NCI-H2107 (cell line): ENCODE measurements at places on chromosomes 7 and 10.

DNA sequence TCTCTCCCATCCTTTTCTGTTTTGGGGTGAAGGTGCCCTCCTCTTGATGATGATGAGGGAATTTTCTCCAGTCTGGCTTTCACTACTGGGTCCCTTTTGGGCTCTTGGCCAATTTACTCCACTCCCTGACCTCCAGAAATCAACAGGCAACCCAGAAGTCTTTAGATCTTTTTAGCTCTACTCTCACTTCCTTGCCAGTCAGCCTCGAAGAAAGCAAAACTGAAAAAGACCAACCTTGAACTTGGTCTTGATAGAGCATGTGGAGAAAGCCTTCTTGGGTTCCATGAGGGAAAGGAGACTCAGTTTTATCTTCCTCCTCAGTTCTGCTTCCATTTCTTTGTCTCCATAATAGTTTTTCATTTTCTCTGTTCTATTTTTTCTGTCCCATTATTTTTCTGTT lies 91.4 kb upstream of the NPVF start:
- DNase-seq: no peak

GRCh38 chr10:10942441-10942840 lies 75.2 kb upstream of the CELF2 start:
- DNase-seq: no peak

DNA sequence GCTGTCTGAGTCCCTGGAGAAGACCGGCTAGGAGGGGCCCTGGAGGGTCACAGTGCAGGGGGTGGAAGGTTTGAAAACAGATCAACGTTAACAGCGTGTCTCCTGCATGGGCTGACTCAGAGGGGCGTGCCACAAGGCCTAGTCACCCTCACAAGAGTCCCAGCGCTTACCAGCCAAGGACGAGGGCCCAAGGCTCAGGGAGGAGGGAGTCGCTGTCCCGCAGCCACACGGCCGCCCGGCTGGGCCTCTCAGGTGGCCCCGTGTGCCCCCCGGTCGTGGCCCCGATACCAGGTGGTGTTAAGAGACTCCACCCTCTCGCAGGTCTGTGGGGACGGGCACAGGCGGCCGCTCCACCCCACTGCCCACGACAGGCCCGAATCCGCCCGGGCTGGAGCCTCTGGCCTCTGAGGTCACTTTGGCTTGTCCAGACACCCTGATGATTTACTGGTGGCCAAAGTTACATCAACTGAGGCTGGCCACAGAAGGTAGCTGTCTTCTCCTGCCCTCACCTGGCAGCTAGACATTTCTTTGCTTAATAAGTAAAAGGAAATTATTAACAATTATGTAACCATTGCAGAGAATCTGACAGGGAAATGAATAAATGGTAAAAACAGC lies 34.0 kb downstream of the FAM20C start:
- DNase-seq: no peak

DNA sequence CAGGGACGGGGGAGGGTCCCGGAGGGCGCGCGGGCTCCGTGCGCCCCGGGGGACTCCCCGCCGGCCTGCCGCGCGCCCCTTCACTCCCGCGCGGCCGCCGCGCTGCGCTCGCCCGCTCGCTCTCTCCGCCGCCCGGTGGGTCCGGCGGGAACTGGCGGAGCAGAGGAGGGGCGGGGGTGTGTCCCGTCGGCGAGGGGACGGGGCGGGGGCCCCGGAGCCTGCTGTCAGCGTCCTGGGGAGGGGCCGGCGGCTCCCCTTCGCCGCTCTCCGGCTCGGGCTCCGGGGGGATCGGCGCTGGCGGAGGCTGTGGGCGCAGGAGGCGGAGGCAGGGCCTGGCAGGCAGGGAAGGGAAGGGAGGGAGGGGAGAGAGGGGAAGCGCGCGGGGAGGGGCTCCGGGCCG lies at the start of gene SH3PXD2A:
Gene SH3PXD2A (minus strand): TSS at position 153 of the 400 bp plus-strand sequence. CDS start 310 bp downstream, outside the sequence.
- DNase-seq: no peak

DNA sequence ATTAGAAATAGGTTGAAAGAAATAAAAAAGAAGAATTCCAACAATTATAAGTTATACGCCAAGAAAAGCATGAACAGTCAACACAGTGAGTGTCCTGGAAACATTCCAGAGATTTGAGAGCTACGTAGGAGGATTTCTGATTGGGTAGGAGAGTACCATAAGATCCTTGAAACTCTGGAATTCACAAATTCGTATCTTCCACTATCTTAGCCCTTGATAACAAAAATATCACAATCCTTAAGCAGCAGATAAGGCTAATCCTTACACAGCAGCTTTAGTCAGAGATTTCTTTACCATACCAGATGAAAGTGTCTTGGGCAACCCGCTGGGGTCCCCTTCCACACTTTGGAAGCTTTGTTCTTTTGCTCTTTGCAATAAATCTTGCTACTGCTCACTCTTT lies 8.2 kb downstream of the TPK1 start:
- no peak for DNase-seq

DNA sequence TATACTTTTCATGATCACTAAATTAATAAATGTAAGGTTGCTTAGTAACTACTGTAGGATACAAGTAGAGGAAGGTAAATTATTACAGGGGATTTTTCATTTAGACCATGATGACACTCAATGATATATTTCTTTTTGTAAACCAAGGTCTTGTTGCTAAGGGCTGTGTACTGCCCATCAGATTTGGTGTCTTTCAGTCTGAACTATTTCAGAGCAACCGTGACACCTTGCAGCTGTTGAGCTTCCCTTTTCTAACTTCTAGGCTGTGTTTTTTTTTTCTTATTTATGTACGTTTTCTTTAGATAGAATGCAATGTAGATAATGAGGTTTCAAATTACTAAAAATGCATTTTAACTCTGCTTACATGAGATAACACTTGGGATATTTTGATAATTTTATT lies 292.0 kb upstream of the MBL2 start:
- no peak for DNase-seq

DNA sequence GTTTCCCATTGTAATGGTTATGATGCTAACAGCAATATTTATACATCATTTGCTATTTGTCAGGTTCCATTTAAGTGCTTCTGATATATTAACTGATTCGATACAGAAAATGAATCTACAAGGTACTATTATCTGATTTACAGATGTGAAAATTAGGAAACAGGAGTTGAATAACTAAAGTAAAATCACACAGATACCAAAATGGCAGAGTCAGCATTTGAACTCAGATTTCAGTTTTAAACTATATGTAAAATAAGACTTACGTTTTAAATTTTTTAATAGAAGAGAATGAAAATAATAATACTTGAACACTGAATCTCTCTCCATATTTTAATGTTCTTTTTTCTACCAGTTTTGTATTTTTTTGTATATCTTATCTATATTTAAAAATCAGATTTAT lies 313.2 kb downstream of the MDFIC start:
- DNase-seq: no peak

DNA sequence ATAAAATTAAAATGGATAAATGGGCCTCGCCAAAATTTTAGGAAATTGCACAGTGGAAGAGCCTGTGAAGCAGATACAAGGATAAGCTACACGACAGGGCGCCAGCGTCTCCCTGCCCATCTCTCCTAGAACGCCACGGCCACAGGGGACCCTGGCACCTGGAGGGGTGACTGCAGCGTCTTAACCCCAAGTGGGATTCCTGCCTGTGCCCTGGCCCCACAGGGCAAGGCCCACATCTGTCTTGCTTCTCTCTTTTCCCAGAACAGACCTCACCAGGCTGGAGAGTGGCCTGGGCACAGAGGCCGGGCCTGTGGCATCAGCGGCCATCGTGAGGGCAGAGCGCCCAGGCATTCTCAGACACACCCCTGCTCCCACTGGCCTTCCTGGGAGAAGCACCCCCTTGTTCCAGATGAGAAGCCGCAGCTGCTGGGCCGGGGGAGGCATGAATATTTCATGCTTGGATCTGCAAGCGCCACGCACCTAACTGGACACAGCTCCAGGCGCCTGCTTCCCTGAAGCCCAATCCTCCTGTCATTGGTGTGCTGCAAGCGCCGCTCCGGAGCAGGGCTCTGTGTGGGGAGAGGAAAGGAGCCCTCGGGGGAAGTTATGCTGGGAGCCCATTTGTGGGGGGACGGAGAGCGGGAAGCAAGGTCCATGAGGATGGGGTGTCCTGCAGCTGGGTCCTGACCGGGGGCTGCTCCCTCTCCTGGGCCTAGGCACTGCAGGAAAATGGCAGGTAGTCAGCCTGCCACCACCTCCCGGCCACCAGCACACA lies 153.5 kb downstream of the ELFN1 start:
- no peak for DNase-seq
